Transverse colon (tissue), 4 donors: ENCODE measurements at places on chromosomes 2 and 18. TPM values are rescaled to one million over a fixed set of nuclear protein-coding genes. Genes with fewer than 3 reads are reported as not detected.

GRCh38 chr2:136408795-136409194, 290.8 kb upstream of the CXCR4 start:
- no peak for DNase-seq

Gene FBXO36
- total RNA-seq: 0.75 TPM

- no peak for DNase-seq
Observed at GRCh38 chr2:234528410-234529148, 31.7 kb upstream of the ARL4C start.

DNA sequence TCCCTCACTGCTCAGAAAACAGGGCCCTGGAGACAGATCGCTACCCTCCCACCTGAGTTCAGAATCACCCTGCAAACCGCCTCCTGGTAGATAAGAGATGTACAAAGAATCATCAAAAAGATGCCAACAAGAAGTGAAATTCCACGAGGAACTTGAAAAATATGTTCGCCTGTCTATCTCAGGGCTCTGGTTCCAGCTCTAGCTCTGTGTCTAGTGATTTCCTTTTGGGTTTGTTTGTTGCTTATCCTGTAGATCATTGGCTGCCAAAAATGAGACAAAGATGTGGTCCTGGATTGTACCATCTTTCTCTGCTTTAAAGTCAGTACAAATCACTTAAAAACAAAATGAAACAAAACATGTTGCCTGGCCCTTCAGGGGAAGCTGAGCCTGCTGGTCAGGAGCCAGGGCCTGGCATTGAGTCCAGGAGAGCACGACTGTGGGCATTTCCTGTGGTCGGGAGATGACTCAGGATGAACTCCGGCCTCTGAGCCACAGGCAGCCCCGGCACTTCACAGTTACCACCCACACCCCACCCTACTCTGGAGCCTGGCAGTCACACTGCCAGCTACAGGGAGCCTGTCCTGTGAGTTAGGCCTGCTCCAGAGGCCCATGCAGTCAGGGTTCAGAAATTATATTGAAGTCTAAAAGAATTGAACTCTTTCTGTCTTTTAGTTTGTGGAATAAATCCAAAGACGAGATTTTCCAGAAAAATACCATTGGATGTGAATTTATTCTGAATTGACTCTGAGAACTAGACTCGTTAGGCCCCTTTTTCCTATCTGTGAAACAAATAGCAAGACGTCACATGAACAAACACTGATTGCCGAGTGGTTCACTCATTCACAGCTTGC, 8.0 kb upstream of the ITGB6 start:
- DNase-seq: peak; percentile 88

DNA sequence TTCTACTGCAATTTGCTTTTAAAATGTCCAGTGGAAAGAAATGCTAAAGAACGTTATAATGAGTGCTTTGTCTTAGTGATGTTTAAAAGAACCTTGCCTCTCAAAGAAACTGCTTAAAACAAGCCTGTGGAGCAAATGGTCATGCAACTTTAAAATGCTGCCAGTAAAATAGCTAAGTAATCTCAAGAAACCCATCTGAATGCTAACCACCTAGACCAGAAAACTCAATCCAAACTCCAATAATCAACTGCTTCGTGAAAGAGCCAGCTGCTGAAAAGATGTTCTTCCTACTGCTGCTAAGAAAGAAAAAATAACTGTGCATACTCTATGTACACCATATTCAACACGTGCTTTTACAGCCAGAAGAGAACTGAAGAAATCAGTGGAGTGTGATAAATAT, 145.6 kb downstream of the PDE1A start:
- no peak for DNase-seq

DNA sequence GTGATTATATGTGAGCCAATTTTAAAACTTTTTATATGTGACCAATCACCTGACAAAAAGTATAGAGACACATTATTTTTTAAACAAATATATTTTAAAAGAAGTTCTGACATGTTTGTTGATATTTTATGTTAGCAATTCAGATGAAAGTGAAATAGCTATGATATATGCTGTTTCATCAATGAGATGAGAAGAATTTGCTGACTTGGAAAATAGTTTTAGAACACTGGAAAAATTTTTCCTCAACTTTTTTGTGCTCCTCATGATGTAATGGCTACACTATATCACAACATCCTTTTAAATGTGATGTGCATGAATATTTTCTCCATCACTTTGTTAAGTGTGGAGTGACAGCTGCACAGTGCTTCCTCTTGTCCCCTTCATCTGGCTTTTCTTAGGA, 434.0 kb downstream of the PLCL1 start:
- DNase-seq: no peak

DNA sequence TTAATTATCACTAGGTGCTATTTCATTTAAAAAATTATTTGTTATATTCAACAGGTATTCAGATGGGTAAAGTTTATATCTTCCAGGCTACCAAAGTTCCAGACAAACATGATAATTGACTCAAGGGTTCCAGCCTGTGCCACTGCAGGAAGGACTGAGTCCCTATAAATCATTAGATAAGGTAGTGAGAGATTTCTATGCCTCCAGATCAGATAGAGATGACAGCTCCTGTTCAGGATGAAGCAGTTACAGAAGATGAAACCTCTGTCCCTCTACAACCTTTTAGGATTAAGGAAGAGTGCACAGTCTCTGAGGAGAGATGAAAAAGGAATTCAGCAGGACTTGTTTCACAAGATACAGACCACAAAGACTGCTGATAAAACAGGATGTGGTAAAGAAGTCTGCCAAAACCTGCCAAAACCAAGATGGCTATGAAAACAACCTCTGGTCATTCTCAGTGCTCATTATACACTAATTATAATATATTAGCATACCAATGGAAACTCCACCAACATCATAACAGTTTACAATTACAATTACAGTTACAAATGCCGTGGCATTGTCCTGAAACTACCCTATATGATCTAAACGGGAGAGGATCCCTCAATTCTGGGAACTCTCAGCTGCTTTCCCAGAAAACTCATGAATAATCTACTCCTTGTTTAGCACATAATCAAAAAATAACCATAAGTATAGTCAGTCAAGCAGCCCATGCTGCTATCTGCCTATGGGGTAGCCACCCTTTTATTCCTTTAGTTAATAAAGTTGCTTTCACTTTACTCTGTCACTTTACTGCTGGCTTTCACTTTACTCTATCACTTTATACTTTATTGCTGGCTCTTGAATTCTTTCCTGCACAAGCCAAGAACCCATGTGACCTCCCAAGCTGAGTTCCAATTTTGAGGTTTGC, 288.5 kb downstream of the PDE11A start:
- no peak for DNase-seq

GRCh38 chr18:50614838-50615237, 55.0 kb downstream of the MAPK4 start:
- DNase-seq: no peak

Gene CTAGE1
- not detected for total RNA-seq

Gene SYT4
- 0.68 TPM for total RNA-seq

Gene CAVIN2
- total RNA-seq: 24.0 TPM

DNA sequence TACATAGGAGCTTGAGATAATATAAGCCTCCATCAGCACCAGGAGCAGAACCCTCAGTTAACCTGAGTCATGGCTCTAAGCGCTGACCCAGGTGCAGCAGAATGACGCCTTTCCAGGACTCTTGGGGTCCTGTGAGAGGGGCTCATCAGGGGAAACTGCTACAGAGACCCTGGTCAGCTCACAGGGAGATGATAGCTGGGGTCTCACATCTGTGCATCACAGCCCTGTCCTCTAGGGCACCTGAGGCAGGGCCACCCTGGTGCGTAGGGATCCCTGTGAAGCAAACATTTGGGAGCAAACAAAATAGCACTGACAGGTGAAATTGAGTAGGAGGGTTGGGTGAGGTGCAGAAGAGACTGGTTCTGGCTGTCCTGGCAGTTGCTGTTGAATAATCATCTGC, 219.2 kb downstream of the SH3RF3 start:
- no peak for DNase-seq

- no peak for DNase-seq
Observed at GRCh38 chr2:133766164-133766832, 198.0 kb upstream of the NCKAP5 start.

- no peak for DNase-seq
Observed at GRCh38 chr2:117832905-117833613, 18.6 kb downstream of the DDX18 start.

DNA sequence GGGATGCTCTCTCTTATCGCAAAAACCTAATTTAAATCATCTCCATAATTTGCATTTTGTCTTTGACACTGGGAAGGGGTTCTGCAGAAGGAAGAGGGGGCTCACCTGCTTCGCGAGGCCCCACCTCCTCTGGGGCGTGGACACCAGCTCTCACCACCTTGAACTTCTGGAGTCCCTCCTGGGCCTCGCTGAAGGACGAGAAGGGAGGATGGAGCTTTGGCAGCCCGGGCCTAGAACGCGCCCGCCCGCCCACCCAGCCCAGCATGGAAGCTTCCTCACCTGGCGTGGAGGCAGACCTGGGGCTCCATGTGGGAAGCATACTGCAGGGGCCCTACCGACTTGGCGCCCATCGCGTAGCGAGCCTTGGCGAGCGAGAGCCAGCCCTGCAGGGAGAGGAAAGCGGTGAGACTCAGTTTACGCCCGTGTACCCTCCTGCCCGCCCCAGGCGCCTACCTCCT, 1.1 kb upstream of the IMP4 start:
- DNase-seq: peak; percentile 57
